NCI-H2227 treated with DMSO at 0.1 percent for 48 hours (cell line): ENCODE measurements at places on chromosomes 12 and 14.

DNA sequence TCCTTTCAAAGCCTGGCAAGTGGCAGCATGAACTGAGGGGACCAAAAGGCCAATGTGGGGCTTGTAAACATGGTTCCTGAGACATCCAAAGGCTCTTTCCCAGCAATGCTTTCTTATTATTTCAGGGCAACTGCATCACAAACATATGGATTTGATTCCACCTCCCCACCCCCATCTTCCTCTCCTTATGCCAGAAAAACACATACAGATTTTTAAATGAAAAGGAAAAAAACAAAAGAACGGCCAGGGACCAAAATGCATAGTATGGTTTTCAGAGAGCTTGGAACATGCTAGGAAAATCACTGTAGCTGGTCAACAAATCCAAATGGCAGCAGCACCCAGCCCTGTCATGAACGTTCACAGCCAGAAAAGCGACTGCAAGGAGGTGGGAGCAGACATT is 167.6 kb downstream of the ANO2 start:
- no peak for DNase-seq

- DNase-seq, result no peak
Observed at GRCh38 chr14:45123271-45123670, 11.0 kb downstream of the FKBP3 start.

GRCh38 chr12:95615749-95616148 is 64.5 kb upstream of the USP44 start:
- no peak for DNase-seq

DNA sequence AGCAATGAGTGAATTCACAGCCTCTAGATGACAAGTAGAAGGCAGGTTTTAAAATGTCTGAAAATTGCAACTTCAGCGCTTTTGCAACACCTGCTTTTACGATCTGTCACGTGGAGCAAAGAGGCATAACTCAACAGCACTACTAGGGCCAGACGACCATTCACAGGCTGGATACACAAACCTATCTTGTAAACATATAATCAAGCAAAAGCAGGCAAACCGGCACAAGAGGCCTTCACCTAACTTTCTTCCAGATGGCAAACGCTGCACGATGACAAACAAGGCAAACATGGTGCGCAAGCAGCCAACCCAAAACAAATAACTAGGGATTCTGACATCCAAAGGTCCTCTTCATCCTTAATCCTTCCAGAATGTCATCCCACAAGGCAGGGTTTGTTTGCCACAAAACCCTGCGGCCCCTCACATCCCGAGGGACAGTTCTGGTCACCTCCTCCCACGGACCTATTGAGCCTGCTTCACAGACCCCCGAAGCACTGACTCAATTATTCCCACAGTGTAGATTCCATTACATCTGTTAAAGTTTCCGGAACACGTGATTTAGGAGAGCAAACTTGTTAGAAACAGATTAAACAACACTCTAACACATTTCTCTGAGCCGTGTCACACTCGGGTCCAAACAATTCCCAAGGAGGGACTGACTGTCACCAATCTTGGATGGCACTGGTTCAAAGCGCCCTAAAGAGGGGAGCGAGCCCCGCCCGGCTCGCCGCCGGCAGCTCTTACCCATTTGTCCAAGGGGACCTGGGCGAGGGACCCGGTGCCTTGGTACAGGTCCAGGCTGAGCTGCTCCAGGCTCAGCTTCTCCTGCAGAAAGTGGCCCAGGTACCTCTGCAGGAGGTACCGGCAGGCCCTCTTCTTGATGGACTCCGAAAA is 823 bp downstream of the ATG2B start:
- DNase-seq, result peak; percentile 20

- DNase-seq, result no peak
Observed at GRCh38 chr12:114697741-114698565, 14.0 kb upstream of the TBX3 start.

- no peak for DNase-seq
Observed at GRCh38 chr14:32343926-32344430, 14.9 kb downstream of the AKAP6 start.

DNA sequence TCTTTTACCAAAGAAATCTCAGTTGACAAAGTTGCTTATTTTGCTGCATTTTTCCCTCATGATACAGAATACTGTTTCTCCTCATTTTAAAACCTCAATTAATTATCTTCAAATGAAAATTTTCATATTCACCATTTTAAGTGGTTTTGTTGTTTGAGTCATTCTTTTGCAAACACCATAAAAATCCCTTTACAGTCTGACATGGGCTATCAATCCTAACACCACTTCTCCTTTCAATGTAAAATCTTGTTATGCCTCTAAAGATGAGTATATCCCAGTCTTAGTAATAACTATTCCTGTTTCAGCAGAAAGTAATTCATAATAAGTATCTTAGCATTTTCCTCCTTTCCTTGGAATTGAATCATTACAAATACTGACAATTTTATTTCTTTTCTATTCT is 192.2 kb downstream of the SYT1 start:
- no peak for DNase-seq

DNA sequence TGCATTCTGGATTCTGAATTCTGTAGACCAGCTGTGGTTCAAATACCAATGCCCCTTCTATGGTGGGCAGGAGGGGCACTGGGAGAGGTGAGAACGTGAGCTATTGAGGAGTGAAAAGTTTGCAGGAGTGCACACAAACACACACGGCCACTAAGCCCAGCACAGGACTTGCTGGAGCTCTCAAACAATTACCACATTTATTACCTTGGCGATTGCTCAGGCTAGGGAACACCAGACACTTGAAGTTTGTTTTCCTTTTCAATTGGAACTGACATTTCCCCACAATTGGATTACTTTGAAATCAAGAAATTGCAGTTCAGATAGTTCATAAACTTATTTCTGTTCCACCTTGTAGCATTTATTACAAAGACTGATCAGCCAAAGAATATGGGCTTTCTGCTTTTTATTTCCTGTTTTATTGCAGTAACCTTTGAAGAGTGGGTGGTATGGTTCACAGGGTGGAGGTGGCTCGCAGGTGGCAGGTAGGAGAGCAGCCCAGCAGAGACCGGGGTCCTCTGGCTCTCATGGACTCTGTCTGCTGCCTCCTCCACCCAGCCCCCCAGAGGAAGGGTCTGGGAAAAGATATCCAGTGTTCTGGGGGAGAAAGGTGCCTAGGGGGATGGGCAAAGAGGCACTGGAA is 429.8 kb upstream of the CCDC196 start:
- no peak for DNase-seq

DNA sequence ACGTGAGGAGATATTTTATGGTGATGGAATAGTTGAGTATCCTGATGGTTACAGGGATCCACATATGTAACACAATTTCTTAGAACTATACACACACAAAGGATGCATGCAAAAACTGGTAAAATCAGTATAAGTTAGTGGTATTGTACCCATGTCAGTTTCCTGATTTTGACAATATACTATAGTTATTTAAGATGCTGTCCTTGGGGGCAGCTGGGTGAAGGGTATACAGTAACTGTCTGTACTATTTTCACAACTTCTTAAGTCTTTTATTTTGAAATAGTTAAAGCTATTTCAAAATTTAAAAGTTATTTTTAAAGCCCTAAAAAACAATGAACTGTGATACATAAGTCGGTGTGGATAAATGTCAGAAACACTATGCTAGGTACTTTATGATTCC is 24.5 kb upstream of the POLR3B start:
- DNase-seq, result no peak

GRCh38 chr12:74559728-74560127 is 22.1 kb downstream of the ATXN7L3B start:
- DNase-seq, result no peak

DNA sequence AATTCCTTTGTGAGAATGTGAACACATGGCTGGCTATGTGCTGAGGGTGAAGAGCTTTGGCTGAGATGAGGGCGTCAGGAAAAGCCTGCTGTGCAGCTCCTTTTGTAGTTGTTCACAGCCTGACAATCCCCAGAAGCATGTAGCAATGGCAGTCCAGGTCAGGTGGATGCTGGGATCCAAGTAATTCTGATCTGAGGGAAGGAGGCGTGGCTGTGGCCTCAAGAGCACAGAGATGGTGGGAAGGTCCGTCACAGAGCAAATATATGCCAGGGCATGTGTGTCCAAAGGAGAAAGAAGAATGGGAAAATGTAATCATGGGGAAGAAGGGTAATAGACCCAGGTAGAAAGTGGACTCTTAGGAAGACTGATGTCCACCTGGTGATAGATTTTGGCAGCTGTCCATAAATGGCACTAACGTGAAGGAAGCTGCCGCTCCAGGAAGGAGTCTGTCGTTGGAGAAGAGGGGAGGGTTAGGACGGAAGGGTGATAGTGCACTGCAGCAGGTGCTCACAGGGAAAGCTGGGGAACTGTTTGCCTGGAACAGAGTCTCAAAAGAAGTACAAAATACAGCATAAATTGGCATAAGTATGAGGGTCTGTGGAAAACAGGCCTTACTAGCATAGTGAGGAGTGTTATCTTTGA is 13.8 kb downstream of the MGST1 start:
- no peak for DNase-seq

DNA sequence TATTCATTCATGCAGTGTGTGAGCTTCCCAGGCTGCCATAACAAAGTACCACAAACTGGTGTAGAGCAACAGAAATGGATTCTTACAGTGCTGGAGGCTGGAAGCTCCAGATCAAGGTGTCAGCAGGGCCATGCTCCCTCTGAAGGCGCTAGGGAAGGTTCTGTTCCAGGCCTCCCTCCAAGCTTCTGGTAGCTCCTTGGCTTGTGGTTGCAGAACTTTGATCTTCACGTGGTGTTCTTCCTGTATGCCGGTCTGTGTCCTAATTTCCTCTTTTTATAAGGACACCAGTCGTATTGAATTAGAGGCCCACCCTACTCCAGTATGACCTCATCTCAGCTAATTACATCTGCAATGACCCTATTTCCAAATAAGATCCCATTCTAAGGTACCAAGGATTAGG is 3.1 kb downstream of the OTUB2 start:
- DNase-seq, result no peak

DNA sequence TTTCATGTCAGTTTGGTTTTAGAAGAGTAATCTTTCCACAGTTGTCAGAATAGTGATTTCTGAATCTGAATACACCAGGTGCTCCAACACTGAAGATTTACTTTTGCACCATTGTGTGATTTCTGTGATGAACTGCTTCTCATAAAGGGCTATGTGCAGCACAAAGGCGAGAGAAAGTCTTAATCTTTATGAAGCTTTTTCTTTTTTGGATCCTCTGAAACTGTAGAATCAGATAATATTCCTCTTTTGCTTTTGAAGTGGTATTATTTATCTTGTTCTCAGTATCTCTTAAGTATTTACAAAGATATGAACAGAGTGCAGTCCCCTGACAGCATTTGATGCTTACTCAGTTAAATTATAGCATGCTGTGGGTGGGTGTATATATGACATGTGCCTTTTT is 207.8 kb downstream of the NAV3 start:
- no peak for DNase-seq

- peak; percentile 38 for DNase-seq
Observed at GRCh38 chr12:58504143-58504938, 416.0 kb downstream of the LRIG3 start.

- DNase-seq, result no peak
Observed at GRCh38 chr14:42307239-42307825, 700.7 kb downstream of the LRFN5 start.

- no peak for DNase-seq
Observed at GRCh38 chr14:95387826-95388445, 68.2 kb upstream of the CLMN start.

- no peak for DNase-seq
Observed at GRCh38 chr12:115320967-115321366, 637.0 kb upstream of the TBX3 start.

DNA sequence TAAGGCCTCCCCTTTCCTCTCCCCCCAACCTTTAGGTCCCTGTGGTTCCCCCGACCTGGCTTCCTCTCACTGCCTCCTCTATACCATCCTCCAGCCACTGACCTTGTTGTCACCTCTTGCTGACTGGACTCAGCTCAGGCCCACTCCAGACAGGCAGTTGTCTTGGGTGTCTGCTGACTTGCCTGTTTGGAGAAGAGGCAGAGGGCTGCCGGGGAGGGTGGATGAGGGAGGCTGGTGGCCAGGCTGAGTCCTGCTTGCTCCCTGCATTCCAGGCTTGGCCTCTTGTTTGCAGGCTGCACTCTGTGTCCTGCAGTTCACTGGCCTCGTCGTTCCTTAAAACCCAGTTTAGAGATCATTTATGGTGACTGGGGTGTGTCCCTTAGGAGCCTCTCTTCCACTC is 31.0 kb upstream of the RD3L start:
- DNase-seq, result no peak

DNA sequence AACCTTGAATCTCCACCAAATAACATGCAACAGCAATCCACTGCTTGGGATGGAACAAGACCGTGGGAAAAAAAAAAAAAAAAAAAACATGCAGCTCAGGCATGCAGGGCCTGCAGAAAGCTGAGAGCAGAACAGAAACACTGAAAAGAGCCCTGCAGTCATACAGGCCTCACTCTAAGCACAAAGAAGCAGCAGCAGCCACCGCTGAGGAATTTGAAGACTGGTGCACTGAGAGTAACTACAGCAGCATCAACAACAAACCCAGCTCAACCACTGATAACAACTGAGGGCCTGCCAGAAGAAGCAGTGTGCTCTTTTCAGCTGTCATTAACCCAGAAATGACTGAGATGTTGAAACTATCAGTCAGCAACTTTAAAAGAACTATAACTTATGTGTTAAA is 354.7 kb upstream of the TMTC1 start:
- DNase-seq, result no peak

- DNase-seq, result no peak
Observed at GRCh38 chr12:62190689-62191490, 69.3 kb upstream of the USP15 start.

GRCh38 chr12:67804168-67804567 is 155.6 kb downstream of the DYRK2 start:
- no peak for DNase-seq

GRCh38 chr12:96720363-96720705 is 186.7 kb upstream of the NEDD1 start:
- peak; percentile 33 for DNase-seq

GRCh38 chr12:2937500-2937899 is 21.7 kb upstream of the TEAD4 start:
- DNase-seq, result no peak

- DNase-seq, result no peak
Observed at GRCh38 chr12:64029013-64029857, 184.7 kb downstream of the SRGAP1 start.

DNA sequence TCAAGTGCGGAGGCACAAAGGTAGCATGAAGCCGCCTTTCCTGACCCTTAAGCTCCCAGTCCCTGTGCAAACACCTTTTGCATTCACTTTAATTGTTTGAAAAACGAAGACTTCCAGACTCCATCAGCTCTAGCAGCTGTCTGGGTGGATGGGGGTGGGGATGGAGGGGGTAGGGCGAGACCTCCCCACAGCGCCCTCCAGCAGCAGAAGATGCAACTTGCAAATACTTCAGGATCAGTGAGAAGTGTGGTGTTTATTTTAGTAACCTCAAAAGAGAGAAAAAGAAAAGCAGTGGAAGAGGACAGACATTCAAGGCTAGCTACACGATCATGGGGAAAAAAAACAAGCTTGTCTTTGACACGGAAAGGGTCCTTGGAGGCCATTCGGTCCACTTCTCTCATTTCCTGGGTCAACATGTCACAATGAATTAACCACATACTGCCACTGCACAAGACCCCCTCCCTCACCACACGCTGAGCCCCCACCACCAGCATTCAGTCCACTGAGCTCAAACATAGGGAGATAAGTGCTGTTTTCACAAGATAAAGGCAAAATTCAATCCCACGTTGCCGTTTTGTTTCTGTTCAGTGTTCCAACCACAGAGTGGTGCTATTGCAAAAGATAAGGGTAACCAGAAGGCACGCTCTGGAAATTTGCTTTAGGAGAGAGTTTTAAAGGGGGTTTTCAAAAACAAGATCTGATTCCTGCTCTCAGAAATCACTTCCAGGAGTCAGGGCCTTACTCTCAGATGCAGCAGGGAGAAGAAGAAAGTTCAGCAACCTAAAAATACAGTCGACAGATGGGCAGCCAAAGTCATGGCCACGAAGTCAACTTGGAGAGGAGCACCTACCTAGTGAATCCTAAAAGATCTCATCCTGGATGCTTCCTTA is 3.3 kb upstream of the NTF3 start:
- no peak for DNase-seq
